ENCODE measurements at places on chromosomes 12 and 14. TPM values are rescaled to one million over a fixed set of nuclear protein-coding genes. Genes with fewer than 3 reads are reported as not detected.

Gene CISTR
- not detected for polyA plus RNA-seq

Gene MGST1
- polyA plus RNA-seq: 63.5 TPM

Gene CNOT2
- 78.6 TPM for polyA plus RNA-seq

Gene AMDHD1
- polyA plus RNA-seq: 0.89 TPM

Gene KRT2
- polyA plus RNA-seq: 2.2 TPM

Gene ARMH4
- 0.81 TPM for polyA plus RNA-seq

Gene KRT71
- polyA plus RNA-seq: not detected

Gene GZMH
- not detected for polyA plus RNA-seq

Gene IGF1
- 10.0 TPM for polyA plus RNA-seq

Gene NUP37
- polyA plus RNA-seq: 28.5 TPM

Gene LBHD2
- not detected for polyA plus RNA-seq

Gene CCDC92
- polyA plus RNA-seq: 26.2 TPM

Data from small intestine (tissue), 16 donors.